NCI-H1105 (cell line): ENCODE measurements at places on chromosomes 16 and 17.
A peak's percentile ranks its signal among the peaks of the same experiment; 100 is the strongest.

GRCh38 chr16:27152801-27153200, 50.5 kb upstream of the KDM8 start:
- DNase-seq = peak; percentile 24

DNA sequence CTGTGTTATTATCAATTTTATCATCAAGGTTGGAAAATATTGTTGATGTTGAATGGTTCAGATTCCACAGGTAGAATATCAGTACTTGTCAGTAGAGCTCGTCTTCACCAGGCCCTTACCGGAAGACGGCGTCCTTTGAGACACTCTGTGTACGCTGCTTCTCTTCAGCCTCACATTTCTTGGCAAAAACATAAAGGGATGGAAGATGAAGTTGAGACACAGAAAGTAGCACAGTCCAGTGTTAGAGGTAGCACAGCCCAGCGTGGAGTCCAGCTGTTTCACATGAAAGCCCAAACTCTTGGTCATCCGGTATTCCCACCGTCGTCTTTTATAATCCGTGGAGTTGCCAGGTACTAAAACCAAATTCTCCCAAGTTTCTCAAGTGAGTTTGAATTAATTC, 30.4 kb downstream of the ATP2C2 start:
- no peak for DNase-seq

DNA sequence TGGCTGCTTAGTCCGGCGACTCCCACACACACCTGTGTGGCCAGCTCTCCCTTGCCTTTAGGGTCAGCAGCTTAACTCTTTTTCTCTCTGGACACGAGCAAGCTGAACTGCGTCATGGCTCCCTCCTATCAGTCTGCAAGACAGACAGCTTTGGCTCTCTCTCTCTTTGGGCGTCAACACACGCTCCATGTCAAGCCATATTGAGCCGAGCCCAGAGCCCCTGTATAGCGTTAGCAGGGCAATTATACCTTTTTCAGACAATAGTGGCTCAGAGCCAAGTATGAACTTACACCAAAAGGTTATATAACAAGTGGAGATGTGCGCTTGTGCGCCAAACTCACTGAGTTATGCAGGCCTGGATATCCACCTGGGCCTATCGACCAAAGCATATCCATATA, 34.8 kb upstream of the APPBP2 start:
- no peak for DNase-seq

DNA sequence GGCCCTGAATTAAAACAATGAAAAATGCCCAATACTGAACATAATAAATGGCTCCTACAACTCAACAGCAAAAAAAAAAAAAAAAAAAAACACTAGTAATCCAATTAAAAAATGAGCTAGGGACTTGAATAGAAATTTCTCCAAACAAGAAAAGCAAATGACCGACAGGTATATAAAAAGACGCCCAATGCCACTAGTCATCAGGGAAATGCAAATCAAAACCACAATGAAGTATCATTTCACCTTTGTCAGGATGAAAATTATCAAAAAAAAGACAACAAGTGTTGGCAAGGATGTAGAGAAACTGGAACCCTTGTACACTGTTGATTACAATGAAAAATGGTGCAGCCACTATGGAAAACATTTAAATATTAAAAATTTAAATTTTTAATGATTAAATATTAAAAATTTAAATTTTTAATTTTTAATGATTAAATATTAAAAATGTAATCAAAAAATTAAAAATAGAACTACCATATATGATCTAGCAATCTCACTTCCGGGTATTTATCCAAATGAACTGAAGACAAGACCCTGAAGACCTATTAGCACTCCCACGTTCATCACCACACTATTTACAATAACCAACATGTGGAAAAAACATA, 28.1 kb downstream of the BBS2 start:
- DNase-seq = no peak

GRCh38 chr17:80544655-80545498, at the start of gene RPTOR:
Gene RPTOR (plus strand): TSS chr17:80544838. CDS start chr17:80545630, 792 bp downstream.
- DNase-seq = peak; percentile 80

DNA sequence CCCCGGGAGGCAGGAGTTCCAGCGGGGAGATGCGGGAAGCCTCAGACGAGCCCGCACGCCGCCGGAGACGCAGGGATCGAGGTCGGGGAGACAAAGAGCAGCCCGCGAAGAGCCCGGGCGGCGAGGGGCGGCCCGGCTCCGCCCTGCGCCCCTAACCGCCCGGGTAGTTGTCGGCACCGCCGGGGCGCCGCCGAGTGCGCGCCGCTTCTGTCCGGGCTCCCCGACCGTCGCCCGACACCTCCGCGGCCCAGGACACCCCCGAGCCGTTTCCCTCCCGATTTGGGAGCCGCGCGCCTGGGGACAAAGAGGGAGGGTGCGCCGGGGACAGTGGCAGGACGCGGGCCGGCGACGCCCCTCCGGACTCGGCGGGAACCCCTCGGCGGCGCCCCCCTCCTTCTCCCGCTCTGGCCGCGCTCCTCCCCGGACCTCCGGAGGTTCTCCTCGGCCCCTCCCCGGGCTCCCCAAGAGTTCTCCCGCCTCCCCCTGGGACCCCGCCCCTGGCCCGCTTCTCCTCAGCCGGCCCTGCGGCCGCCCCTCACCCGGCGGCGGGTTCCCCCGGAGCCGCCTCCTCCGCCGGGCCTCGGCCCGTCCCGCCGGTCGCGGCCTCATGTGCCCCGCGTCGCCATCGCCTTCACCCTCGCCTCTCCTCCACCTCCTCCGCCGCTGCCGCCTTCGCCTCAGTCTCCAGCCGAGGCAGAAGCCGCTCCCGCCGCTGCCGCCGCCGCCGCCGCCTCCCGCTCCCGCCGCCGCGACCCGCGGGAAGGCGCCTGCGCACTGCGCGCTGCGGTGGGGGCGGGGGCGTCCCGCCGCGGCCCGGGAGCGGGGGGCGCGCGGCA, at the start of gene GJC1:
TSS of gene GJC1 (minus strand) at position 765 of the 836 bp plus-strand sequence. CDS start 24,470 bp downstream, outside the sequence.
- peak; percentile 27 for DNase-seq

GRCh38 chr17:48492401-48493298, 38.2 kb downstream of the HOXB1 start:
- peak; percentile 62 for DNase-seq

DNA sequence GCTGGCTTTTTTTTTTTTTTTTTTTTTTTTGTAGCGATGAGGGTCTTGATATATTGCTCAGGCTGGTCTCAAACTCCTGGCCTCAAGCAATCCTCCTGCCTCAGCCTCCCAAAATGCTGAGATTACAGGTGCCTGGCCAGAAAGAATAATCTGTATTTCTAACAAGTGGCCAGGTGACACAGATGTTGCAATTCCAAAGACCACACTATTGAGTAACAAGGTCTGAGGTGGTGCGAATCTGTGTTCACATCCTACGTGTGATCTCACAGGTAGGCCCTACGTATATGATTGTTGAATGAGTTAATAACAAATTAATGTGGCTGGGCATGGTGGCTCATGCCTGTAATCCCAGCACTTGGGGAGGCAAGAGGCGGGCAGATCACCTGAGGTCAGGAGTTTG, 33.3 kb downstream of the OTOA start:
- no peak for DNase-seq

DNA sequence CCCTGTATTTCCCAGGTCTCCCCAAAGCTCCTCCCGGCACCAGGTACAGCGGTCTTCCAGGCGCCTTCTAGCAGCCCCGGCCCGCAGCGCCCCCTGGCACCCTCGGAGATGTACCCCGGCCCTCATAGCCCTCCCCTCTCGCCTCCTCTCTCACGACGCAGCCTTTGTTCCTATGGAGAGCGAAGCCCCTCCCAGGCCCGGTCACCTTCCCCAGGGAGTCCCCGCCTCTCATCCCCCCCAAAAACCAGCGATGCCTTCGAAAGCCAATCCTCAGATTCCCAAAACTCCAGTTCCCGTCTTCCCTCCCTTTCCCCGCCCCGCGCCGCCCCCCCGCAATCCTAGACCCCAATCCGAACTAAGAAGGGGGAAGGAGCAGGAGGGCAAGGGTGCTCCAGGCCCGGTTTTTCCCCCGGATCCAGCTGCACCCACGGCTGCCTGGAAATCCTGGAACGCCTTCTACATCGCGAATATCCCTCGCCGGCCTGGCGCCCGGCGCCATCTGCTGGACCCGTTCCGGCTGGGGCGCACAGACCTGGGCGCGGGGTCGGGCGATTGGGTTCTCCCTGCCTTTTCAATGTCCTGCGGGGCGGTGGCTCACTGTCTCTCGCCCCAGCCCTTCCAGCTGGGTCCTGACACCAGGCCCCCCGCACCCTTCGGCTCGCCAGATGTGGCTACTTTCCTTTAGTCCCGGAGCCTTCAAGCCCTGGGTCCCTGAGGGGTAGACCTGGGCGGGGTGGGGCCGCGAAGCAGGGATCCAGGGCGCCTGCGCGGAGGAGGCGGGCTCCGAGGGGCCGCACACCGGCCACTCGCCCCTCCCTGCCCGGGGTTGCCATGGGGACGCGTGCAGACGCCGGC, at the start of gene DNAH2:
TSS of gene DNAH2 (plus strand) at position 844 of the 855 bp plus-strand sequence. CDS start 1,991 bp downstream, outside the sequence.
- DNase-seq = peak; percentile 99

GRCh38 chr16:66150698-66151482, 215.6 kb upstream of the CDH5 start:
- no peak for DNase-seq

DNA sequence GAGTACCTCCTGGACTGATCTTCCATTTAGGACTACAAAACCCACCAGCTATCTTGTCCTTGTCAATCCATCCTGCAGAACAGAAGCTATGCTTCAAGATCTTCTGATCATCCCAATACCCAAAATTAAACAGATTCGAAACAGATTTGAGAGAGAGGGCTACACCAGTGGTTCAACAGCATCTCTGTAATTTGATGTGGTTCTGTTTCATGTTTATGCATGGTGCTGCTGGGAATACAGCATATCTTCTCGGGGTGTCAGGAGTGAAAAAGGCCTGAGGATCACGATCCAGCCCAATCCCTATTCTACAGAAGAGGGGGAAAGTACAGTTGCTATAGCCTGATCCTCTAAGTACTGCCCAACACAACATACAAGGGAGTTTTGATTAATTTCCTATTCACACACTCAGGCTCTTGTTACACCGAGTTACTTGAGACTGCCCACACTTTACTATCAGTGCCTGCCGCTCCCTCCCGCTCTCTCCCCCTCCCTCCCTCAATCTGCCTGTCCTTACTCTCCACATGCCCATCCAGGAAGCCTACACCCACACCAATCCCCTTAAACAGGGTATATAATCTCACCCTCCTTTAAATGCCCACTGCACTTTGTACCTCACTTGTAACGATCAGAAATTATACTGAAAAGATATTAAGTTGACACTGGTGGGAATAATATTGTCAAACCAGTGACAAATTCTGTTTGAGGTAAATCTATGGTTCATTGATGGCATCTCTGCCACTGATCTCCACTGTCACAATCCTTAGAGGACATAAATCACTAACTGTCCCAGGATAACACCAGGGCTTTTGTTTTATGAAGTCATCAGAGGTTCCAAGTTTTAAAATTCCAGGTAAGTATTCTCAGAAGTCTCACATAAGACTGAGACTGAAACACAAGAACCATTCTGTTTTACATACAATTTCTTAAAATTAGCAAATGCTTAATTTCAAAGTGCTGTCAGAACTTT, 89.3 kb upstream of the PLEKHM1 start:
- no peak for DNase-seq

DNA sequence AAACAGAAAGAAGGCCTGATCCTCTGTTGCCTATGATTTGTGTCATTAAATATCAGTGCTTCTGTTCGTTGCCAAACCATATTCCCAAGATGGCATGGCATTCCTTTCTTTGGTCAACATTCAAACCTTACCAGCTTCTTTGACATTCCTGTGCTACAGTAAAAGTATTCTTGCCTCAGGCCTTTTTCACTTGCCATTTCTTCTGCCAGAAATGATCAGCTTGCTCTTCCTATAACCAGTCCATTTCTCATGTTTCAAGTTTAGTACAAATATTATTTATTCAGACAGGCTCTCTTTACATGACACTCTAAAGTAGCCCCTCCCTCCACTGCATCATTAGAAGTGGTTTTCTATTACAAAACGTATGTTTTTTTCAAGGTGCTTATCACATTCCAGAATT, 278.3 kb downstream of the KCNJ2 start:
- no peak for DNase-seq

GRCh38 chr16:4389051-4389955, 17.7 kb downstream of the VASN start:
- no peak for DNase-seq

DNA sequence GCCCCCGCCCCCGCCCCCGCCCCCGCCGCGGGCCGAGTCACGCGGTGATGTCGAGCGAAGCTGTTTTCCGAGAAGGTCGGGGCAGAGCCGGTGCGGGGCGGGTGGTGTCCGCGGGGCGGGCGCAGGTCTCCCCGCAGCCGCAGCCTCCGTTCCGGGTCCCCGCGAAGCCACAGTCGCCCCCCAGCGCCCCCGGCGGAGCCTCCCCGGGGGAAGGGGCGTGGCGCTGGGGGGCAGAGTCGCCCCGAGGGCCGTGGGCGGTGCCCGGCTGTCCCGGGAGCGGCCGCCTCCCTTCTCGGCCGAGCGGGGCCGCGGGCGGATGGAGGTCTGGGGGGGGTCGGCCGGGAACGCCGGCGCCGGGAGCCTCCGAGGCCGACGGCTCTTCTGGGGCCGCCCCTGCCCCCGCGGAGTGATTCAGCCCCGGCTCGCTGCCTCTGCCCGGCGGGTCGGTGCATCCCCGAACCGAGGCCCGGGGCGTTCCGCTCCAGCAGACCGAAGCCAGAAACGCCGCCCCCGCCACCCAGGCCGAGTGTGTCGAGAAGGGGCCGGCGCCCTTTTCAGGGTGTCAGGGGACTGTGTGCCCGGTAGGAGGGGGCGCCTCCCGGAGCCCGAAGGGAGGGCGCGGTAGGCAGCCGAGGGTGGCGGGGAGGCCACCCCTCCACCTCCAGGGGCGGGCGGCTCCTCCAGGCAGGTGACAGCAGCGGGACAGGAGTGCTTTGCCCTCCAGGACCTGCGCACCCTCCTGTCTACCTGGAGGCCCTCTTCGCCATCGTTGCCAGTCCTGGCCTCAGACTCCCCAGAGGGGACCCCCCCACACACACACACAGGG, 1.7 kb downstream of the METRNL start:
- DNase-seq = no peak

- no peak for DNase-seq
Observed at GRCh38 chr17:62187681-62188080, 122.6 kb upstream of the MED13 start.

DNA sequence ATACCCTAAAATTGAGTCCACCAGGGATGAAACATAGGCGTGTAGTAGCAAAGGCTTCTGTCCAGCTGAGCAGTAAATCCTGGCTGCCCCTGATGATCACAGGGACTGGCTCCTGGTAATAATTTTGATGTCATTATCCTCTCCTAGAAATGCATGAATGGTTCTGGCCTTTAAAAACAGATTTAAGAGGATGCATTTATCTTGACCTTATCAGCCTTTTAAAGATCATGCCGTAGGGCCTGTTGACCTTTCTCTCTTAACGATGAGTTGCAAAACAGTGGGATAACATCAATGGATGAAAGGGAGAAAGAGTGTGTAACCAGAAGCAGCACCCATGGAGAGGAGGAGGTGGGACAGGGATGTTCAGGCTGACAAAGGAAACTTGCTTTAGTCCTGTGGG, 128.5 kb downstream of the CA10 start:
- DNase-seq = no peak

GRCh38 chr16:1290860-1291575, 18.4 kb upstream of the UBE2I start:
- peak; percentile 15 for DNase-seq
